ENCODE measurements at places on chromosomes 11 and 22.

- DNase-seq, result no peak
Observed at GRCh38 chr11:114082767-114083181, 23.3 kb downstream of the ZBTB16 start.

GRCh38 chr11:108340973-108341372 lies 118.1 kb downstream of the ATM start:
- DNase-seq, result no peak

GRCh38 chr11:75160220-75160757 lies 9.4 kb downstream of the SLCO2B1 start:
- DNase-seq, result no peak

DNA sequence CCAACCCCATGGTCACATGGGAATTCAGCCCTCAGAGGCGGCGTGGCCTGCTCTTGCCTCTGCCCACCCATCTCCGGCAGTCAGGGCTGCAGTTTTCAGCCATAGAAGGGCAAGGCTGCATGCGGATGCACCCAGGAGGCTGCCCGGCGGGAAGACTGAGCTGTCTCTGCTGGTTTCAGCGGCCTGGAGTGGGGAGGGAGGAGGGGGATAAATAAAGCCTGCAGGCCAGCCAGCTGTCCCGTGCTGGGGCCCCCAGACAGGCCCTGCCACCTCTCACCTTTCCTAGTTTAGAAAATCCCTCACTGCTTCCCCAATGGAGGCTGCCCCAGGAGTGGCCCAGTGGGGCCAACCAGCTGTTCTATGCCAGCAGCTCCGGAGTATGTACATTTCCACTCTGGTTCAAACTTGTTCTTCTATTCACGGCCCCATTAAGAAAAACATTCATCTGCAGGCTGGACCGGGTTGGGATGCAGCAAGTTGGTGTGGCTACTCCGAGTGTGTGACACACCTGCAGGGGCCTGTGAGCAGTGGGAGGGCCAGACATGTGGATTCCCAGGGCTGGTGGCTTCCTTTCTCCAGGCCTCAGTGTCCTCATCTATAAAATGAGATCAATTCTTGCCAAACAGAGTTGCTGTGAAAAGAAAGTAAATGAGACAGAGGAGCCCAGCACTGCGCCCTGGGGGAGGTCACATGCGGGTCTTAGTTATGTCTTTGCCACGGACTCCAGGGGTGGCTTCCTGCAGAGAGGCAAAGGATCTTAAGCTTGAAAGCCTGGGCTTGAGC lies 5.0 kb downstream of the MICALL1 start:
- no peak for DNase-seq

GRCh38 chr11:65634905-65635731 lies 2.8 kb upstream of the SIPA1 start:
- DNase-seq, result no peak
